Adrenal gland (tissue), 19 donors: ENCODE measurements at places on chromosomes 16 and 17.

DNA sequence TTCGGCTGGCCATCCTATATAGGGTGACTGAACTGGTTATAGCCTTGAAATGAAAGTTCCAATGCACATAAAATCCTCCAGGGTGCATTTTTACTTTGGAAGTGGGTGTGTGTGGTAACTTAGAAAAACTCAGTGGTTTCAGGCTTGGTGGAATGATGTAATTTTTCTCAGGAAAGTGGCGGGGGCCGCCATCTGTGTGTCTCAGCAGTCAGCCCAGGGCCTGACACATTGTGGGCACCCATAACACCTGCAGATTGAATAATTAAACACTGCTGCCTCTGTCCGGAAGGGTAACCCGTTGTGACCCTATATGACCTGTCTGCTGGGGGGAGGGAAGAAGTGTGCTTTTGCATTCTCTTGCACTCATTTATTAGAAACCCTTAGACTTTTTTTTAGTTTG lies 2.2 kb upstream of the PDP2 start:
- DNase-seq: no peak

GRCh38 chr17:52790359-52790955 lies 631.9 kb upstream of the CA10 start:
- no peak for DNase-seq

GRCh38 chr17:77889866-77890760 lies 68.4 kb upstream of the TNRC6C start:
- no peak for DNase-seq

GRCh38 chr17:57739402-57740234 lies 5.5 kb downstream of the CCDC182 start:
- DNase-seq: no peak

DNA sequence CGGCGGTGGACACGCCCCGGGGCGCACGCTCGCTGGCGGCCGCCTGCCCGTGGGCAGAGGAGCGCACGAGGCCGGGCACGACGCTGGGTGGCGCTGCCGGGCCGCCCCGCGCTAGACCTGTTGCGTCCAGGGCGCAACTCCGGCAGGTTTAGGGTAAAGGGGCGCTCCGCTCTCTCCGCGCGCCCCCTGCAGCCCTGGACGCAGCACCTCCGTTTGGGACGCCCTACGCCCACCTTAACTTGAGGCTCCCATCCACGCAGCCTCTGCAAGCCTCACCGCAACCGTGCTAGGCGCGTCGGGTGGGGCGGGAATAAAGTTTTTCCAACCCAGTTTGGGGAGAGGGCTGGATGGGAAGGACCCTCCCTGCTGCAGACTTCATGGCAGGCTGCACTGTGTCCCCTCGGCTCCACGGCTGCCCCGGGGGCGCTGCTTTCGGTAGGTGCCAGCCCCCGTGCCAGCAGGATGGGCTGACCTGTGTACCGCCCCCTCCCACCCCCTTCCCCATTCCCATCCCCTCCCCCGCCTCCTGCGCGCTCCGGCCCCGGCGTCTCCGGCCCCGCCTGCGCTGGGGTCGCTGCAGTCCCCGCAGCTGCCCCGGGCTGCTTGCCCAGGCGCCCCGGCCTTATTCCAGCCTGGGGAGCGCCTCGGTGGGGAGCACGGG lies at the start of gene SYT17:
TSS of gene SYT17 (plus strand) at position 531 of the 661 bp plus-strand sequence. CDS start 407 bp downstream, outside the sequence.
- peak; percentile 57 for DNase-seq

DNA sequence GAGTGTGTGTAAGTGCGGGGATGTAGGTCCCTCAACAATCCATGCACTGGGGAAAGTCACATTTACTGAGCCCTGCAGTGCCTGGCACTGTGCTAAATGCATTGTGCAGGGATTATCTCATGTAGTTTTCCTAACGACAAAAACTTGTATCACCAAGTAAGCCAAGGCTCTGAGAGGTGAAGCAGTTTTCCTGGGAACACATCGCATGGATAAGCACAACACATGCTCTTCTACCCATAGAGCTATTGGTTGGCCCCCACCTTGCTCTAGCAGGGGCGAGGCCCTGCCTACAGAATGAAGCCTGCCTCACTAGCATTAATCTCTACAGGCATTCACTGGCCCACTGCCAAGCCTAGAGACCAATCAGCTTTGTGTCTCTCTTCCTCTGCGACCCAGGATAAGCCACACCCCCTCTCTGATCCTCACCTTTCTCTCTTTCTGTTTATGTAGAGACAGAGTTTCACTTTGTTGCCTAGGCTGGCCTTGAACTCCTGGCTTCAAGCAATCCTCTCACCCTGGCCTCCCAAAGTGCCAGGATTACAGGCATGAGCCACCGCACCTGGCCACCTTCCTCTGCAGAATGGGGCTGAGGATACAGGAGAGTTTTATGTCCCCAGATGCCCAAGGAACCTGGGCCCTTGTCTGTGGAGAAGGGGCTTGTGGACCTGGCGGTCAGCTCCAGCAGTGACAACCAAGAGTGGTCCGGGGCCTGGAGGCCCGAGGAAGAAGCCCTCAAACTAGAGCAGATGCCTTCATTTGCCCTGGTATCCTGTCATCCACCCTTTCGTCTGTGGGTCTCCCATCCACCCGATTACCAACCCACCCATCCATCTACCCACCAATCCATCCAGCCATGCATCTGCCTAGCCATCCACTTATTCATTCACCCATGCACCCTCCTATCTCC lies 12.8 kb downstream of the CDH16 start:
- peak; percentile 66 for DNase-seq

DNA sequence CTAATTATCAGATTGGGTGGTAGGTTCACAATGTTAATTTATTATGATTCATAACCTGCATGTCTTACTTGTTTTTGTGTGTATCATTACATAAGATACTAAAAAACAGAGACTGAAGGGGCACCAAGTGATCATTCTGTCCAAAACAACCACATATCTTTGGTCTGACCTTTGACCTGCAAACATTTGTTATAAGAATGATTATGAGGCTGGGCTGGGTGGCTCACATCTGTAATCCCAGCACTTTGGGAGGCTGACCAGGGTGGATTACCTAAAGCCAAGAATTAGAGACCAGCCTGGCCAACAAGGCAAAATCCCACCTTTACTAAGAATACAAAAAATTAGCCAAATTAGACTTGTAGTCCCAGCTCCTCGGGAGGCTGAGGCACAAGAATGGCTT lies 116.4 kb downstream of the SPAG9 start:
- no peak for DNase-seq

DNA sequence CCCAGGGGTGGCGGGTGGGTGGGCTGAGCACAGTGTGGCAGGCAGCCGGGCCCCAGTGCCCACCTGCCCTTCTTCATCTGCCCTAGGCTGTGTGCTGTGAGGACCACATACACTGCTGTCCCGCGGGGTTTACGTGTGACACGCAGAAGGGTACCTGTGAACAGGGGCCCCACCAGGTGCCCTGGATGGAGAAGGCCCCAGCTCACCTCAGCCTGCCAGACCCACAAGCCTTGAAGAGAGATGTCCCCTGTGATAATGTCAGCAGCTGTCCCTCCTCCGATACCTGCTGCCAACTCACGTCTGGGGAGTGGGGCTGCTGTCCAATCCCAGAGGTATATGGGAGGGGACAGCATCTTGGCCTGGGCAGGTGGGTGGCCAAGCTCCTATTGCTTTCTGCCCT lies 6.4 kb downstream of the GRN start:
- no peak for DNase-seq

- no peak for DNase-seq
Observed at GRCh38 chr17:1735418-1735817, 7.3 kb upstream of the SERPINF2 start.
